ENCODE measurements at places on chromosomes 16 and 17.

DNA sequence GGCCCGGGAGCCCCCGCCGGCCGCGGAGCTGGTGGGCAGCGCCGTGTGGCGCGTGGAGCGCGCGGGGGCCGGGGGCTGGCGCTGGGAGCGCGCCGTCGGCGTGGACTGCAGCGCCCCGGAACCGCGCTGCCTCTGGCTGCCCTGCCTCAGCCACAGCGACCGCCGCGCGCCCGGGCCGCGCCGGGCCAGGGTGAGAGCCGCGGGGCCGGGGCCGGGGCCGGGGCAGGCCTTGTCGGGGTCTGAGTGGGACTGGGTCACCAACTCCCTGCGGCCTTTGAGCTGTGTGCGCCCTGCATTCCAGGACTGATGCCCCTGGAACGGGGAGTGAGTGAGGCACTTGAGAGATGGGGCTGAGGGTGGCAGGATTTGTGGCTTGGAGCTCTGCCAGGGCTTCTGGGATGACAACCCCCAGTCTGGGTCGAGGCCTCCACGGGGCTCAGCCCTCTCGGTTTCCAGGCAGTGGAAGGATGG is 25.7 kb downstream of the ARHGAP23 start:
- no peaks in the 10 kb centered on the region for H3K36me3 ChIP-seq
- H3K27me3 ChIP-seq: no peaks in the 10 kb centered on the region
- H3K4me3 ChIP-seq: peak overlapping the region; percentile 30
- H3K4me1 ChIP-seq: no peaks in the 10 kb centered on the region
- no peak for DNase-seq

DNA sequence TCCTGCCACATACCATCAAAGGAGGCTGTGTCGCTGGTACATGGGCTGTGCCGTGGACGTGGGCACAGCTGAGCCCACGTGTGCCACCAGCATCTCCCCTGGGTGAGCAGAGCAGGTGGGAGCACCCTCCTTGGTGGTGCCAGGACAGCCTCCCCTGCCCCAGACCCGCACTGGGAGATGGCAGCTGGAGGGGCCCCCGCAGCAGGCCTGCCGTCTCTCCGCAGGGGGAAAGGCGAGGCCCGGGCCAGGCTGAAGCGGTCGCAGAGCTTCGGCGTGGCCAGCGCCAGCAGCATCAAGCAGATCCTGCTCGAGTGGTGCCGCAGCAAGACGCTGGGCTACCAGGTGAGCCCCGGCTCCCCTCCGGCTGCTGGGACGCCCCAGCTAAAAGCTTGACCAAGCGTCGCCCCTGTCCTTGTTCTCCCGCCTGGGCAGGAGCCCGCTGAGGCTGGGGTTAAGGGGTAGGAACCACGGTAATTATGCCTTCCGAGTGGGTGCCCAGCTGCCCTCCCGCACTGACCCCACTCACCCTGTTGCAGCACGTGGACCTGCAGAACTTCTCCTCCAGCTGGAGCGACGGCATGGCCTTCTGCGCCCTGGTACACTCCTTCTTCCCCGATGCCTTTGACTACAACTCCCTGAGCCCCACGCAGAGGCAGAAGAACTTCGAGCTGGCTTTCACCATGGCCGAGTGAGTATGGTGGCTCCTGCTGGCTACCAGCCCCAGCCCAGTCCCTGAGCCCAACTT is 12.5 kb downstream of the SMTNL2 start:
- peaks cover 5% of the 10 kb centered on the region for H3K4me1 ChIP-seq
- H3K27ac ChIP-seq: no peak overlapping the region
- no peaks in the 10 kb centered on the region for H3K27me3 ChIP-seq
- no peak for DNase-seq
- no peaks in the 10 kb centered on the region for H3K36me3 ChIP-seq
- H3K4me3 ChIP-seq: no peak overlapping the region

DNA sequence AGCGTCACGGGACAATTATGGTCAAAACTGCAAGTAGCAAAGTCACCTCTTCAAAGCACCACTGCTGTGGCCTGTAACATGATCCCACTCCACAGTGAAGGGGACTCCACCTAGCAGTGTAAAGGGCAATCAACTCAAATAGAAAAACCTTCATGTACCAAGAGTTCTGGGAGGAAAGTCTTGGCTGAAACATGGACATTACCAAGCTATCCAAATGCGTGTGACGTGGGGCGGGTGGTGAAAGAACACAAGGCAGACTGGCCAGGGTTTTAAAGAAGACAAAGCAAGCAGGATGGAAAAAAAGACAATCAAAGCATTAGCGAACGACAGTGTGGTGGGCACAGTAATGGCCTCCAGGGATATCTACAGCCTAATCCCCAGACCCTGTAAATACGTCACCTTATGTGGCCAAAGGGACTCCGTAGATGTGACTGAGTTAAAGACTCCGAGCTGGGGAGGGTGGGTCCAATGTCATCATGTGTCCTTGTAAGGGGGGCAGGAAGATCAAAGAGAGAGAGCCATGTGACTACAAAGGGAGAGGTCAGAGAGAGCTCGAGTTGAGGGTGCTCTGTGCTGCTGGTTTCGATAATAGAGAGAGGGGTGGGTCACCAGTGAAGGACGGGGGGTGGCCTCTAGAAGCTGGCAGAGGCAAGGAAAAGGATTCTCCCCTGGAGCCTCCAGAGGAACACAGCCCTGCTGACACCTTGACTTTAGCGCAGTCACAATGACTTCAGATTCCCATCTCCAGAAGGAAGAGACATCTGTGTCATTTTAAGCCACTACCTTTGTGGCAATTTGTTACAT is 6.0 kb downstream of the HSDL1 start:
- H3K4me3 ChIP-seq: no peak overlapping the region
- H3K27ac ChIP-seq: peak overlapping the region; percentile 64
- no peaks in the 10 kb centered on the region for H3K36me3 ChIP-seq
- no peaks in the 10 kb centered on the region for H3K27me3 ChIP-seq
- no peak for DNase-seq

- H3K4me1 ChIP-seq: peaks cover 9% of the 10 kb centered on the region
- no peaks in the 10 kb centered on the region for H3K27me3 ChIP-seq
- peak; percentile 38 for DNase-seq
- no peaks in the 10 kb centered on the region for H3K36me3 ChIP-seq
- H3K4me3 ChIP-seq: no peak overlapping the region
Measured at GRCh38 chr16:88442727-88443576, 10.1 kb upstream of the ZFPM1 start.
